Left ventricle myocardium inferior (tissue), 1 donor: ENCODE measurements at places on chromosomes 2 and 18.
A peak's percentile ranks its signal among the peaks of the same experiment; 100 is the strongest.

DNA sequence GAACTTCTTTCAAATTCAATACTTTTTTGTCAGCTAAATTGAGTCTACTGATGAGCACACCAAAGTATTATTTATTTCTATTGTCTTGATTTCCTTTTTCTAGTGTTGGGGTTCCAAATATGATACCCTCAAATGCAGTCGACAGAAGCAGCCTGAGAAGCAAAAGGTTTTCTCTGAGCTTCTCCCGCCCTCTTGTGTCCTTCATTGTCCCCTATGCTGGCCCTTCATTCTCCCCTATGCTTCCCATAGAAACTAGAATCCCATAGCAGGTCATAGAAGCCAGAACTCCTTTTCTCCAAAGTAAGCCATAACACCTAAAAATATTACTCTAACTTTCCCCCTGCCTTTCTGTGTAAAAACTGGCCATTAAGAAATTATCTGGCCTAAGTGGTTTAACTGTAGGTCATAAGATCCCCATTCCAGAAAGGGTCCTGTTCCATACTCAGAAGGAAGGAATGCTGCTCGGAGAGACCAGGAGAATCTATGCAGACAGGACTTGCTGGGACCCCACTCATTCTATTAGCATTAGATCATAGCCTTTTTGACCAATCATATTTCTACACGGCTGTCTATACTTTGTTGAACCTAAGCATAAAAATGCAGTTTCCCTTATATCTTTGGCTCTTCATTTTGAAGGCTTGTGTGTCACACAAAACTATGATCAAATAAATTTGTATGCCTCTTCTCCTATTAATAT, 764.6 kb upstream of the PKDCC start:
- no peak for DNase-seq

- DNase-seq = peak; percentile 34
Observed at GRCh38 chr2:71603311-71603811, 150.0 kb downstream of the DYSF start.

DNA sequence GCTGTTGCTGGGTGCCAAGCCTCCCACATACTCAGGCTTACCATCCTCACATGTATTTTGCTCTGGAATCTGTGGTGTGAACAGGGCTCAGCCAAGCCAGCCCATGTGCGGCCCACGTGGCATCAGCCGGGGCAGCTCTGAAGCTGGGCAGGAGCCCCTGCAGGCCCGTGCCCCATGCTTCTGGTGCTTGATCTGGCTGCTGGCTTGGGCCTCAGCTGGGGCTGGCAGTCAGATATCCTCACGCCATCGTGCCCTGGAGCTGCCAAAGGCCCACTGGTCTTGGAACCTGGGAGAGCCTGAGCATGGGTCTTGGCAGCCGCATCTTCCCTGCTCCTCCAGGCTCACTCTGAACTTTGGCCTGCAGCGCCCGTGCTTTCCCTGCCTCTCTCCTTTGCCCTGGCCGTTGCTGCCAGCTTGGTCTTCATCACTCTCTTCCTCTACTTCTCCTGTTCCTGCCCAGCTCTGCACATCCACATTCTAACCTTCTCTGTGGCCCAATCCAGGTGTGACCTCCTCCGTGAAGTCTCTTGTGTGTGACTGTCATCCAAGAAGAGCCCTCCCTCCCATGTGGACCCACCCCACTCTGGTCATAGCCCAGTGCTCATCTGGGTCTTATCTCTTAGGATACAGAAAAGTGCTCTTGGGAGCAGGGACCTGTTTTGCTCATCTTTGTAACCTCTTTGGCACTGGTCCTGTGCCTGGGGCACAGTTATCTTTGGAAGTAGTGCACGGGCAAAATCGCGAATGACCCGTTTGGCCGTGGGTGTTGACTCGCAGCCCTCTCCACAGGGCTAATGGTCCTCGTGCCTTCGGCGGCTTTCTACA, 116.1 kb downstream of the RNF144A start:
- no peak for DNase-seq

DNA sequence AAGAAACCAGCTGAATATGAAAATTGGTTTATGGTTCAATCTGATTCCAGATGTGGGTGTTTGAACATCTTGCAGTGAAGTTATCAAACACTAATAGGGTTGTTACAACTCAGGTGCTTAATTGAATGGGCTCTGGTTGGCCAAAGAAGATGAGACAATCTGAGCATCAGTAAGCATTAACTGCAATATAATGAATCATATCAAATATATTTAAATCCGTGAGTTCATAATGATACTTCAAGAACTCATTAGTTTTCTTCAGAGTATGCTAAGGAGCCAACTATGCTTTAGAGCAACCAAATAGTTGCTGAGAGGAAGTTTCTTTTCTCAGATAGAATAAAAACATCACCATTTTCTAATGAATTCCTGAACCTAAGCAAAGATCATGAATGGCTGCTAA, 79.2 kb downstream of the NCOA1 start:
- DNase-seq = no peak

DNA sequence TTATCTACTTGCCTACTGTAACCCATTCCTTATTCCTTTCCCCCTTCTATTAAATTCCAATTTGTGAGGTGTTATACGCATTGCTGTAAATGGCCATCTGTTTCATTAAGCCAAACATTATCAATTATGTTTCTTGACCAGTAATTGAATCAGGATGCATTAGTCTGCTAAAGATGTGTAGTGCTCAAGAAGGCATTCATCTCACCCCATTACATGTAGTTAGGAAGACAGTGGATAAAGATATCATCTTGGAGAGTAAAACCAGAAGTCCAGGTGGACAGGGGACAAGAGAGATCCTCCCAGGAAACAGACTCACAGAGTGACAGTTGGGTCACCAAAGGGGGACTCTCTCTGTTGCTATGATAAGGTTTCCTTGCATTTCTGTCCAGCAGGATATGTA, 73.3 kb upstream of the FAM98A start:
- DNase-seq = no peak

DNA sequence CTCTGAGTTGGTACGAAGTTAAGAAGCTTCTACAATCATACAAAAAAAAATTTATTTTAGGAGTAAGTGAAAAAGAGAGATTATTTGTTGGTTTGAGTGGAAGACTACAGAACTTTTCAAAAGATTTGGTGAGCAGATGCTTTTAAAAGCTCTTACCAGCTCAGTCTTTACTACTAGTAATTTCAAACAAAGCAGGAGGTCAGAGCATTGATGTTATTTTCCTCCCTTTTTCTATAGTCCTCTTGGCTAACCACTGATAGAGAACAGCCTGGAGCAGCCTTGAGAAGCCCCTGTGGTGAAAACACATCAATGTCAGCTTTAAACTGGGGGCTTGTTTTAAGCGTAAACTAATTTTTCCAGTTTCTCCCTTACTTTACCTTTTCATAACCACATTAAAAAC, 559.3 kb upstream of the CDH2 start:
- no peak for DNase-seq

- no peak for DNase-seq
Observed at GRCh38 chr2:23230885-23231284, 154.1 kb upstream of the KLHL29 start.

- DNase-seq = no peak
Observed at GRCh38 chr2:203852760-203853159, 14.8 kb upstream of the CTLA4 start.

- no peak for DNase-seq
Observed at GRCh38 chr2:172804423-172804822, 68.8 kb downstream of the RAPGEF4 start.

DNA sequence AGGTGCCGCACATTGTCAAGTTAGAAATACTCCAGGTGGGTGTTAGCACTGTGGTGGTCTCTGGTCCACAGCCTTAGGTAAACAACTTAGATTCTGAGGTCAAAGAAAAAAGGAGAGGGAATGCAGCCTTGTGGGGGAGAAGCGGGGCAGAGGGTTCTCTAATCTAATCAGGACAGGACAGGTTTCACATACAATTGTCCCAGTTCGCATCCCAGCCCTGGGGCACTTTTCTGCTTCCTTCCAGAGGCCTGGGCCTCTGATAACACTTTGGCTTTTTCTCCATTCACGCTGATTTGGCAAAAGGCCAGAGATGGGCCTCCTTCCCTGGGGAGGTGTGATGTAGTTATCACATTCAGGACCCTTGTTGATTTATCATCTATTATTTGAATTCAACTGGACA, 32.5 kb downstream of the SLC1A4 start:
- no peak for DNase-seq

DNA sequence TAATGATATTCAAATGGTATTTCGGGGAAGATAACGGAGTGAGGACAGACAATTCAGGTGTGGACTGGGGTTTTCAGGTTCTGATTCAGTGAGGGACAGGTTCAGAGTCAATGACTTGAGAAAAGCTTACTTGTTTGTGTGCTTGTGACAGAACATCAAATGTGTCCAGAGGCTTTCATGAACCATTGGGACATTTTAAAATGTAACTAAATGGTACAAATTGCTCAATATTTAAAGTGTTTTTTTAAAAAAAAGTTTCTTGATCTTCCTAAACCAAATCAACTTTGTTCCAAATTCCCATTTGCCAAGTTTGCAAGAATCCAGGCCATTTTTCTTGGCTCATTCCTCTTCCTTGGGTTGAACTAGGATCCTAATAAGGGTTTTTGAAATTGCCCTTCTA, 59.4 kb upstream of the BZW1 start:
- DNase-seq = no peak

GRCh38 chr2:118386641-118387302, 298.5 kb downstream of the INSIG2 start:
- DNase-seq = no peak

GRCh38 chr2:23093513-23093912, 291.5 kb upstream of the KLHL29 start:
- no peak for DNase-seq

DNA sequence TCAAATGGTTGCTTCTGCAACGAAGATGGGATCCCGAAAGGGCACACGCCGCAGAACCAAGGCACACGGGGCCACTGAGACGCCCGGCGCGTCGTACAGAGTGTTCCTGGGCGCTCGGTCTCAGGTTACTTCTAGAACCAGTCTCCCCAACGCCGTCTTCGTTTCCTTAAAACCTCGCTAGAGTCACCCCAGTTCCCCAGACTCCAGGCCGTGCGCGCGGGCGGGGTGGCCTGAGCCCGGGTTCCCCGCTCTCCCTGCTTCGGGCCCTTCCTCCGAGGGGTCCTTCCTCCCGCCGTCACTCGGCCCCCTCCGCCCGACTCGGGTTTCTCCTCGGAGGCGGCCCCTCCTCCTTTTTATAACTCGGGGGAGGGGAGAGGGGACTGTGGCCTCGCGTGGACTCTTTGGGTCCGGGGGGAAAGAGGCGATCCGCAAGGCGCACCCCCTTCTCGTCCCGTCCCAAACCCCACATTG, 774 bp upstream of the FZD7 start:
- peak; percentile 54 for DNase-seq
